ENCODE measurements at places on chromosomes 2 and 18.

- DNase-seq: no peak
Measured at GRCh38 chr18:31983976-31984375, 34.6 kb upstream of the RNF125 start.

DNA sequence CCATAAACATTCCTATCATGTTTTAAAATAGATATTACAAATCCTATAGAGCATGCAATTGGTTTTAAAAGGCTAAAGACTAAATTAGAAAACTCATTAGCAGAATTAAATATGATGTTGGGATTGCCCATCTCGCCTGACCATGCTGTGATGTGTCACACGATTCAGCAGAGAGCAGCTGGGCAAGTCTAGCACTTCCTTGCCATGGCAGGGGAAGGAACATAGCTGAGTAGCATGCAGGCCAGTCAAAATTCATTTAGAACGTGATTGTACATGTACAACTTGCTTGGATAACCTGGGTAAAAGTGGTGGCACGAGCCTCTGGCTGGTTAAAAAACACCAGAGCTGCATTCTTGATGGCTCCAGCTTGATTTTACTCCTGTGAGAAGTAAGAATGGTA, 81.3 kb downstream of the SCN3A start:
- DNase-seq: no peak

DNA sequence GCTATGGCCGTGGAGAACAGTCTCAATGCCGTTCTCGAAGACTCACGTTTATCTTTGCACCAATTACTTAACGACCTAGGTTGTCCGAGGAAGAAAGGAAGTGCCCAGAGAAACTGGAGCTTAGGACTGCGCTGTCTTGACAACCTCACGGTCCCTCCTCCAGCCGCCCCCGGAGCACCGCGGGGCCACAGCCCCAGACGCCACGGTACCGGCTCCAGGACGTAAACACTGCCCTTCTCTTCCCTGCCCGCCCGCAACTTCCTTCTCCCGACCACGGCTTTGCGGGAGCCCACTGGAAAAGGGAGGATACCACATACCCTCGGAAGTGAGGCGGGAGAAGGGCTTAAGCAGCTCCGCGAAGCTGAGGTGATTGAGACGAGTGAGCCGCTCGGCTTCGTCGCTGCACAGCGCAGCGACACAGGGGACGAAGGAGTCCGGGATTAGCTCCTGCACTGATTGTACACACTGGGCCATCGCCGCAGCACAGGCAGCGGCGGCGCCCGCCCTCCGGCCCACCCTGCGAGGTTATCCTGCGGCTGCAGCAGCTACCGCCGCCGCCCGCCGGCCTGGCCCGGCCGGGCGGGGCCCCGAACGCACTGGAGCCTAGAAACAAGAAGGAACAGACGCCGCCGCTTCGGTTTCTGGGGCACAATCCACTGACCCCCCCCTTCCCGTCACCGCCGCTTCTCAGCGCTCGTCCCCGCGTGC, 483 bp downstream of the TRAPPC8 start:
- no peak for DNase-seq

DNA sequence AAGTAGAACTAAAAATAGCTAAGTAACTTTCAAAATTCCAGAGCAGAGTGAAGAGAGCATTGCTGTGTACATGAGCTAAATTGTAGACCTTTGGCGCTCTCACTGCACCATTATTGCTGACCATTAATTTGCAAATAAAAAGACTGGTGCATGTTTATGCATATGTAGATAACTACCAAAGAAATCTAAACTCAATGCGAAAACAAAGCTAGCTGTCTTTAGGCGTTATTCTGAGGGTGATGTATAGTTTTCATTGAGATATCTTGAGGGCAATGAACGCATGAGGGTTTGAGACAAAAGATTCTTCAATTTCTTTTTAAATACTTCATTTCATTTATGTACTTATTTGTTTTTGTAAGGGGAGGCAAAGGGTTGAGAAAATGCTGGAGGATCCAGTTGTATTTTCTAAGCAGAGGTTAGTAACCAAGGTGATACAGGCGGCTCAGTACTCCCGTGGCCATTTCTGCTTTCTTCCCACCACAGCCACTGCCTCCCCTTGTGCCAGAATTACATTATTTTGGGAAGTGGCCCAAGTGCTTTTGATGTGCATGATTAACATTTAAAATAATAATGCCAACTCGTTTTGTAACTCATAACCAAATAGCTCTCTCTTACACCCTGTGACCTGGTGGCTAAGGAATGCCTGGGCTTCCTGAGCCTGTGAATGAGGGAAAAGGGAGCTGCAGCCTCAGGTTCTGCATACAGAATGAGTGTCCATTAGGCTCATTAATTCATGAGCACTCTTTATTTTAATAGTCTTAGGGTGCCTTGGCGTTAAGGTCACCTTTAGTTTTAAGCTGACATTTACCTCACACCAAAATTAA, 797.8 kb upstream of the GYPC start:
- no peak for DNase-seq

GRCh38 chr2:153043385-153043784, 325.0 kb downstream of the ARL6IP6 start:
- no peak for DNase-seq

GRCh38 chr18:22391407-22392345, 26.0 kb downstream of the CTAGE1 start:
- peak; percentile 29 for DNase-seq

GRCh38 chr2:101623031-101623521, 74.4 kb upstream of the MAP4K4 start:
- DNase-seq: no peak
